Activated CD4-positive, CD25-positive, alpha-beta regulatory T cell treated with anti-CD3 and anti-CD28 coated beads, Interleukin-2, amount 50 U/mL, for 16 hours (primary cell): ENCODE measurements at places on chromosomes 3 and 15.

GRCh38 chr15:60912984-60913697 lies 316.0 kb downstream of the RORA start:
- no peak for DNase-seq

GRCh38 chr3:126350502-126351085 lies 6.6 kb downstream of the KLF15 start:
- DNase-seq, result no peak

GRCh38 chr15:64905119-64905831 lies 6.4 kb upstream of the ANKDD1A start:
- DNase-seq, result no peak

DNA sequence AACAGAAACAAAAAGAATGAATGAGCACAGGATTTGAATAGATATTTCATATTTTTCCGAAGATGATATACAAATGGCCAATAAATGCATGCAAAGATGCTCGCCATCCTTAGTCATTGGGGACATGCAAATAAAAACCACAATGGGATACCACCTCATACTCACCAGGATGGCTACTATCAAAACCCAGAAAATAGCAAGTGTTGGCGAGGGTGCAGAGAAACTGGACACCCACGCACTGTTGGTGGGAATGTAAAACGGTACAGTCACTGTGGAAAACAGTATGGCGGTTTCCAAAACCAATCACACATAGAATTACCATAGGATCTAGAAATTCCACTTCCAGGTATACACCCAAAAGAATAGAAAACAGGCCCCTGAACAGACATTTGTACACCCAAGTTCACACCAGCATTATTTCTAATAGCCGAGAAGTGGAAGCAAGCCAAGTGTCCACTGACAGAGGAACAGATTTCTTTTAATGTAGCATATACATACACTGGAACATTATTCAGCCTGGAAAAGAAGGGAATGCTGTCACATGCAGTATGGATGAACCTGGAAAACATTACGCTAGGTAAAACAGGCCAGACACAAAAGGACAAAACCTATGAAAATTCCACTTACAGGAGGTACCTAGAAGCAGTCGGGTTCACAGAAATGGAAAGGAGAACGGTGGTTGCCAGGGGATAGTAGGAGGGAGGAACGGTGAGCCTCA lies 3.6 kb downstream of the RNF168 start:
- DNase-seq, result no peak

DNA sequence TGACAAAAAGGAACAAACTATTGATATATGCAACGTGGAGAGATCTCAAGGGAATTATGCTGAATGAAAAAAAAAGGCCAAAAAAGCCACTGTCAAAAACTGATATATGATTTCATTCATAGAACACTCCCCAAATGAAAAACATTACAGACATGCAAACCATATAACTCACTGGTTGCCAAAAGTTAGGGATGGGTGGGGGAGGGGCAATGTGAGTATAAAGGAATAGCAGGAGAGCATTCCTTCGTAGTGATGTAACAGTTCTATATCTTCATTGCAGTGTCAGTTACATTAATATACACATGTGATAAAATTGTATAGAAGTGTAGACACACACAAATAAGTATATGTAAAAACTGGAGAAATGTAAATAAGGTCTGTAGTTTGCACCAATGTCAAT lies 12.2 kb downstream of the GBE1 start:
- DNase-seq, result no peak

- no peak for DNase-seq
These were observed 131.3 kb upstream of the KCNMB2 start for GRCh38 chr3:178404961-178405360.

GRCh38 chr3:5317557-5317956 lies 130.1 kb downstream of the EDEM1 start:
- no peak for DNase-seq

DNA sequence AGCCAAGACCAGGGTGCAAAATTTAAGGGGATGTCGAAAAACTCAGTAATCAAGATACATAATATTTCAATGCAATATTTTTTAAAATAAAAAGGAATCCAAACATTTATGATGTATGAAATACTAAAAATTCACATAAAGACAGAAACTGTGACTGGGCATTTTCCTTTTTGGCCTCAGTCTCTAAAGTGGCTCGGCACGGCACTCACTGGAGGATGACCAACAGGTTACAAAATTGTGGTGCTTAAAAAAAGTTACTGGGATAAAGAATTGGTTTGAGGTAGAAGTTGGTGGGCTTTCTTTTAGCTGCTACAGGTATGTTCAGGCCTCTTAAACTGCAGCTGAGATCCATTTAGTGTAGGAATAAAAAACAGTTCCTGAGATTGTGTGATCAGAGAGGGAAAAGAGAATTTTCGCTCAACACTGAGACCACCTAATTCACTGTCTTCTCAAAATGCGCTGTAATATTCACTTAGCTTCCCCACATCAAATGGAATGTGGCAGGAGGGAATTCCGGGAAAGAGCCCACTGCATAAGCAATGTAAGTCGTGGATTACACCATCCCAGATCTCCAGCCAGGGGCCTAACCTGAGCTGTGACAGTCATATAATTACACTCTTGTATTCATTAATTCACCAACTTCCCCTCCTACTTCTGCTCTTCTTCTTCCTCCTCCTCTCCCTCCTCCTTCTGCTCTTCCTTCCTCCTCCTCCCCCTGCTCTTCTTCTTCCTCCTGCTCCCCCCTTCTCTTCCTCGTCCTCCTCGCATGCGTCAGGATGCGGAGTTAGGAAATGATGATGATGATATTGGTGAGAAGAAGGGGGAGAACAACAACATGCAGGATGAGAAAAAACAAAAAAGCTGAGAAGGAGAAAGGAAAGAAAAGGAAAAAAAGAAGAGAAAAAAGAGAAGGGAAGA lies 45.9 kb downstream of the HES1 start:
- DNase-seq, result no peak

- DNase-seq, result no peak
These were observed 6.8 kb upstream of the SENP7 start for GRCh38 chr3:101519685-101520365.

DNA sequence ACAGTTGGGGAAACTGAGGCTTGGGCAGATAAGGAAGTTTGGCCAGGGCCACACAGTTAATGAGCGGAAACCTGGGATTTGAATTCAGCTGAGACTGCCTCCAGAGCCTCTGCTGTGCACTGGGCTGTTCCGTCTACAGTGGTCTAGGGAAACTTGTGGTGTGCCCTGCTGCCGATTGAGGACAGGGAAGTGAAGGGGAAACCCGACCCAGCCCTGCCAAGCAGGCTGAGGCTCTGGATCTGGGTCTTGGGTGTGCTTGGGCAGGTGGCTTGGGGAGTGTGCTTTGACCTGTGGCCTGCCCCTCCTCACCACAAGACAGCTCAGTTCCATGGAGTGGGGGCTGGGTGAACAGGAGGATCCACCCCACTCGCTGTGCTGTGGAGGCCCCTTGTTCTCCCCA lies 17.6 kb downstream of the NISCH start:
- DNase-seq, result no peak

DNA sequence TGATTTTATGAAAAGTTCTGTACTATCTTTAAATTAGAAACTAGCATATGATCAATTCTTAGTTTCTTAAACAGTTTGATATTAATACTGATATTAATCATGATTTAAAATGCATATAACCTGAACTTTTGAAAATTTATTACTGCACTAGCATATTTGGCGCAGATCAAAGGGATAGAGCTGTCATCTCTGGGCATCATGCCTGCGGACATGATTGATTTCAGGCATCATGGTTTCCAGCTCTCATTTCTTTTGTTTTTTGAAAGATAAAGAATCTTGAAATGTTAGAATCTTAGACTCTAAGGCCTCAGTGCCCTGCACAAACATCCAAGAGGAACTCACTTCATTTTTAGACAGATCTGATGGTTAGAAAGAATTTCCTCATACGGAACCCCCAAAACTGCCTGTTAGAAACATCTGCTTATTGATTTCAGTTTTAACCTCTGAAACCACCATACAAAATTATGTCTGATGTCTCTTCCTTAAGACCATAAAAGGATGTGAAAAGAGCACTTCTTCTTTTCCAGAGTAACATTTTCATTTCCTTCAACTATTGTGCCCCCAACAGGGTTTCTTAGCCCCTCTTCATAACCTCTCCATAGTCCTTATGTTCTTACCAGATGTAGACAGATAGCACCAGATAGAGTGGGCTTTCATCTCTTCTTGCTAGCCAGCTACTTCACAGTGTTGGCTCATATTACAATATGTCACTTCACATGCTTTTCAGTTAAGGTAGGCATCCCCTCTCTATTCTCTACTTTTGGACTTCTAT lies 110.8 kb downstream of the BBX start:
- DNase-seq, result no peak
